ENCODE measurements at places on chromosomes 4 and X.

- DNase-seq = peak; percentile 65
Measured at GRCh38 chrX:70172221-70172620, 5.1 kb upstream of the DGAT2L6 start.

GRCh38 chrX:139106069-139106468 lies 394.6 kb upstream of the FGF13 start:
- DNase-seq = no peak

DNA sequence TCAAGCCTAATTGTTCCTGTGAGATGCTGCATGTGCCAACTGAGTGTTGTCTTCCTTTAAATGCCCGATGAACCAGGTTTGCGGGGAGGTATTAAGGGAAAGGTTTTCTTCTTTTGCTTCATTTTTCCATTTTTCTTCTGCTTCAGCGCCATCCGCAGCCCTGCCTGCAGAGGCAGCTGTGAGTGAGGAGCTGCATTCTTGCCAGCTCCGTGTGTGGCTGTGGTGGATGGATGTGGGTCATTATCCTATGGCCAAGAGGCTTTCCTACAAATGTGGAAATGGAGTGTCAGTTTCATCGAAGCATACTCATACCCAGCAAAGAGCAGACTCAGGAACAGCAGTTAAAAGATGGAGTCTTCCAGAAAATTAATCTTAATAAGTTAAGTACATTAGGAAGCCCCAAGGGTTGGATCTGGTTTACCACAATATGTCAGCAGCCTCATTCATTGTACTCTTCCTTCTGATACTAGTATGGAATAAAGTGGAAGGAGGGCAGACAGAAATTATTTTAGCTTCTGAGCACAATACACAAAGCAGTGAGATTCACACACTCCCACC lies 37.6 kb downstream of the TNIP3 start:
- no peak for DNase-seq

- no peak for DNase-seq
Measured at GRCh38 chr4:180521181-180521580, 1722.0 kb upstream of the TENM3 start.

DNA sequence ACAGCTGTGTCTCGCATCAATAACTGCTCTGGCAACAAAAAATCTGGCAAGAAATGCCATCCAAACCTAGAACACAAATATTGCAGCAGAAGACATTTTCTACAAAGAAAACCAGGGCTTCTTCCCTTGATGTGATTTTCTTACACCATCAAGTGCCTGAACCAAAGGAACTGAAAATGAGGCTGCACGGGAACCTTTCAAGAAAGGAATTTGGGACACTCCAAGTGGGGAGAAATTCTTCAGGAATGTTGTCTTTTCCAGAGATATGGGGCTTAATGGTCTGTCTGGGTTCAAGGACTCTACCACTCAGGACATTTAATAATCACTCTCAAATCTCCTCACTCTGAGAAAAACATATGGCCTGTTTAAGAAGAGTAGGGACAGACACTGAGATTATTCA lies 57.6 kb downstream of the PRDM5 start:
- DNase-seq = no peak

GRCh38 chrX:147877726-147878125 lies 34.0 kb upstream of the FMR1 start:
- no peak for DNase-seq

DNA sequence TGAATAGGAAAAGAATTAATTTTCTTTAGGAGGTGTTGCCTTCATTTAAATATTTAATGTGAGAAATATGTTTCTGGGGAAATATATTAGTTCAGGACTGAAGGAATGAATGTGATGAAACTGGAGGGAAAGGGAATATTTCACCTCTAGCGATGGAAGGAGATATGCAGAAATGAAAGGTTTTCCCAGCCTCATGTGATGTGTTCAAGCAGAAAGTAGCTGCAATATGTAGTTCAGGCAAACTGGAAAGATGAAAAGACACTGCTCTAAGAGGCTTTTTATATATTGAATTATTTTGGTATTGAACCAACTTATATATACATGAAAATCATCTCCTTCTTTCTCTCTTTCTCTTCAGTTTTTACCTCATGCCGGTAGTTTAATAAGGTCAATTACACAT lies 3.4 kb downstream of the GRID2 start:
- DNase-seq = no peak

DNA sequence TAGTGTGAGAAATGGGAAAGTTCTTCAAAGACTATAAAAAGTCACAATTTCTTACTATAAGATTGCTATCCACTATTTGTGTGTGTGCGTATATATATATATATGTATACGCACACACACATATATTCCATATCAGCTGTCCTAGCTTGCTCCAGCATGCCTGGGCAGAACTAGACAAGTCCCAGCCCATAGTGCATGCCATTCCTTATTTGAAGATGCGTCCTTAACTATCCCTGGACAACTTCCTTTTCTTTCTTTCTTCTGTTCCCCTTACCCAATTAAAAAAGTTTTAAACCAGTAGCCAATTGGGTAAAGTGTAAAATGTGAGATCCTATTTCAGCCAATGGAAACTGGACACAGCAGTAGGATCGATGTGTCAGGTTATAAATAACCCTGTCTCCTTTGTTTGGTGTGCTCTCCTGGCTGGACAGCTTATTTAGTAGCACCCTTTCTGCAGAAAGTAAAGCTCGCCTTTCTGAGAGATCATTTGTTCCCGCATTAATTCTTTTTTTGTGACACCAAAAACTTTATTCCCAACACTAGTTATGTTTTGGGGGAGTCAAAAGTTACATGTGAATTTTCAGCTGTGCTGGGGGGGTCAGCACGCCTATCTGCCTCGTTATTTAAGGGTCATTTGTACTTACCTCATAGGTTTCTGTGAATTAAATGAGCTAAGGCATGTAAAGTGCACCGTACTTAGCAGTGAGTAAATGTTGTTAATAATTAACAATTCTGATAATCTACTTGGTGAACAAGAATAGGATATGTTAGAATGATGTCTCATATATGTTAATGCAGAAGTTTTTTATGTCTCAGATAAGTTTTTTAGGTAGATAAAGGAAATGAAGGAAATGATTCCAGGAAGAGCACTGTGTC lies 40.9 kb downstream of the KDM6A start:
- no peak for DNase-seq

DNA sequence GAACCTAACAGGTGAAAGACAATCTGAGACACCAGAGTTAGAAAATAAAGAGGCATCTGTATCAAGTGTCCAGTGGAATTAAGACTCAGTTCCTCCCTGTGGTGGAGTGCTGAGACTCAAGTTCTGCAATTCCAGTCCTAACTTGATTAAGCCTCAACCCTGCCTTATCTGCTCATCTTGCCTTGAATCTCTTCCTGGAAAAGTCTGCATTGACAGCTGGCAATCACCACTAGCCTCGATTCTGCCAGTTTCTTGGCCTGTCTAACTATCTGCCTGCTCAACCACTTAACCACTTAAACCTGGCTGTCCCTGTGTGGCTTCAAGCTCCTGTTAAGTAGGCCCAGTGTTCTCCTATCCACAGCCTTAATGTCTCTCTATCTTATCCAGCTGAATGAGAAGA lies 22.4 kb upstream of the NEIL3 start:
- DNase-seq = no peak

DNA sequence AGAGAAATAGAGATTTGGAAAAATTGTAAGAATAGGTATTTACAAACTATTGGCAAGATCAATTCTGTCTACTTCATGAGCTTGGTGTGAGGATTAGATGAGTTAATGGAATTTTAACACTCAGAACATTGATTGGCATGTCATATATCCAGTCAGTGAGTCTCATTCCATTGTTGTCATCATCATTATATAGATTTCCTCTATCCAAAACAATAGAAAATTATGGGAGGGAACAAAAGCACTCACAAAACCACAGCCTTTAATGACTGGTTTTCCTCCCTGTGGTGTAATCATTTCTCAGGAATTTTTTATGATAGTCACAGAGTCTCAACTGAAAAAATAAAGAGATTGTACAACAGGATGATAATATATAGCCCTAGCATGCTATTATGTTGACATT lies 21.1 kb downstream of the KLHL5 start:
- peak; percentile 77 for DNase-seq

GRCh38 chr4:40350627-40351227 lies 15.6 kb downstream of the CHRNA9 start:
- peak; percentile 27 for DNase-seq

GRCh38 chr4:8391972-8392371 lies 48.6 kb downstream of the ACOX3 start:
- DNase-seq = peak; percentile 89

GRCh38 chr4:187479511-187479910 lies 516.1 kb upstream of the ZFP42 start:
- DNase-seq = peak; percentile 9

- no peak for DNase-seq
Measured at GRCh38 chrX:23365541-23365940, 30.9 kb downstream of the PTCHD1 start.

DNA sequence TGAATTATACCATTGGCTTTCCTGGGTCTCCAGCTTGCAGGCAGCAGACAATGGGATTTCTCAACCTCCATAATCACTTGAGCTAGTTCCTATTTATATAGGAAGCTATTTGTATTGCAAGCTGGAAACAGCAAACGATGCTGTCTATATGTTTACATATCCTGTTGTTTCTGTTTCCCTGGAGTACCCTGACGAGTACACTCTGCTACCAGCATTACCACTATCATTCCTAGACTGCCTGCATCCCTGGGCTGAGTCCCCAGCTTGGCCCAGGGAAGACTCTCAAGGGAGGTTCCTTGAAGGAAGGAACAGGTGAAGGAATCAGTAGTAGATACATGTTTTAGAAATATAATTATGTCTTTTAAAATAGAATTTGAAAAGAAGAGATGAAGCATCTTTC lies 81.4 kb downstream of the EVC2 start:
- DNase-seq = no peak

- DNase-seq = no peak
Measured at GRCh38 chr4:86386817-86387415, 27.1 kb upstream of the MAPK10 start.

DNA sequence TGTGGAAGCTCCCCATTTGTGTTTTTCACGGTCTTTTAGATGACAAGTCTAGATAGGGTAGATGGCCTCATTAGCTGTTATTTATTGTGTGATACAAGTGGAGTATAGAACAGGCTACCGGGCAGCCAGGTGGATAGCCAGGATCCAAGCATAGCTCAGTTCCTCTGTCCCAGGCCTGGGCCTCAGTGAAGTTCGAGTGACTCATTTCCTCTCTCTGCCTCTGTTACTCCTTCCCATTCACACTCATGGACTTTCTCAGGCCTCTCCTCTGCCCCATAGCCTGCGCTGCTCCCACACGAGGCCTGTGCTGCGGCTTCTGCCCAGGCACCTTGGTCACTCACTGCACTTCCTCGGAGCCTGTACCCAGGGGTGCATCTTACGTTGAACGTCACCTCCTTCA lies 54.5 kb downstream of the TENM3 start:
- DNase-seq = peak; percentile 22

- DNase-seq = peak; percentile 69
Measured at GRCh38 chr4:15805583-15806517, 27.7 kb downstream of the CD38 start.

GRCh38 chrX:104105330-104106262 lies 6.7 kb upstream of the ZCCHC18 start:
- no peak for DNase-seq

DNA sequence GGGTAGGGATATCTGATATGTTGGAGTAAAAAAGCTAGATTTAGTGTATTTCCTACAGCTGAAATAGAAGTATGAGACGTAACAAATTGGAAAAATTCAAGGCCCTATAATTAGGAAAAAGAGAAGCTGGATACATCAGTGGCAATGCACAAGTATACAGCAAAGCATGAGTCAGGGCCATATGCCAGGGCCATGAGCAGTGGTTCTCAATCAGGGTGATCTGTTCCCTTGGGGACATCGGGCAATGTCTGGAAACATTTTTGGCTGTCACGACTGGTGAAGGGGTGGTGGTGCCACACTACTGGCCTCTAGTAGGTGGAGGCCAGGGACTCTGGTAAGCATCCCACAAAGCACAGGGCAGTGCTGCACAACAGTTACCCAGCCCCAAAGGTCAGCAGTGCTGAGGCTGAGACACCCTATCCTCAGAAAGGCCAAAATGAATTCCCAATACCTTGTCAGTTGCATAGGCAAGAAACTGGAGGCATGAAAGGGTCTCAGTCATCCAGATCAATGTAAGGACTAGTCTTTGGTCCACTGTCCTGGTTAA lies 36.8 kb upstream of the NAP1L5 start:
- DNase-seq = no peak

DNA sequence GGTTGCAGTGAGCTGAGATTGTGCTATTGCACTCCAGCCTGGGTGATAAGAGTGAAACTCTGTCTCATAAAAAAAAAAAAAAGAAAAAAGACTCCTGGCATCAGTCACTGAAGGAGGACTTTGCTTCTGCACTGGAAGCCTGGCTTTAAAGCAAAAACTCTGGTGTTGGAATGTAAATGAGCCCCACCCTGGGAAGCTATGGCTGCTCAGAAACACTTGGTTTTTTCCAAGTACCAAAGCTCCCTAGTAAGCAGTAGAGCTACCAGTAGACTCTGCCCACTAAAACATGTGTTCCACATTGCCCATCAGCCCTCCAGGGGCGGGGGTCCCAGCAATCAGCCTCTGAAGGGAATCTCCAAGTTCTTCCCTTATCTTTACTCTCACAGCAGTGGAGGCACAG lies 154.4 kb downstream of the SHROOM3 start:
- peak; percentile 82 for DNase-seq

- no peak for DNase-seq
Measured at GRCh38 chrX:66756717-66757116, 117.8 kb upstream of the EDA2R start.

- DNase-seq = peak; percentile 28
Measured at GRCh38 chr4:1208266-1208961, 36.0 kb upstream of the SPON2 start.

GRCh38 chrX:32483534-32484136 lies 727.7 kb downstream of the DMD start:
- DNase-seq = peak; percentile 0

DNA sequence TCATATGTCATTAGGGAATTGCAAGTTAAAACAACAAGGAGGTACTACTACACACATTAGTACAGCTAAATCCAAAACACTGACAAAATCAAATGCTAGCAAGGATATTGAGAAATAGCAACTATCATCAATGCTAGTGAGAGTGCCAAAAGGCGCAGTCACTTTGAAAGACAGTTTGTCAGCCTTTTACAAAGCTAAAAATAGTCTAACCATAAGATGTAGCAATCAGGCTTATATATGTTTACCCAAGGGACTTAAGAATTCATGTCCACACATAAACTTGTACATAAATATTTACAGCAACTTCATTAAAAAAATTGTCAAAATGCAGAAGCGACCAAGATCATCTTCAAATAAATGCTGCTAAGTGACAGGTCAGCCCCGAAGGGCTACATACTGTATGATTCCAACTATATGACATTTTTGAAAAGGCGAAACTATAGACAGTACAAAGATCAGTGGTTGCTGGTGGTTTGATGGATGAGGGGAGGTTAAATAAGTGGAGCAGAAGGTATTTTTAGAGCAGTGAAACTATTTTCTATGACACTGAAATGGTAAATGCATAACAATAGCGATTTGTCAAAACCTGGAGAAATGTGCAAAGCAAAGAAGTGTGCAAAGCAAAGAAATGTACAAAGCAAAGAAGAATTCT lies 704.8 kb downstream of the ARAP2 start:
- DNase-seq = no peak

- DNase-seq = no peak
Measured at GRCh38 chr4:38665551-38666411, 1.8 kb downstream of the KLF3 start.

All from cardiac fibroblast (primary cell).